AG09309 (cell line): ENCODE measurements at places on chromosomes 7 and 10.

DNA sequence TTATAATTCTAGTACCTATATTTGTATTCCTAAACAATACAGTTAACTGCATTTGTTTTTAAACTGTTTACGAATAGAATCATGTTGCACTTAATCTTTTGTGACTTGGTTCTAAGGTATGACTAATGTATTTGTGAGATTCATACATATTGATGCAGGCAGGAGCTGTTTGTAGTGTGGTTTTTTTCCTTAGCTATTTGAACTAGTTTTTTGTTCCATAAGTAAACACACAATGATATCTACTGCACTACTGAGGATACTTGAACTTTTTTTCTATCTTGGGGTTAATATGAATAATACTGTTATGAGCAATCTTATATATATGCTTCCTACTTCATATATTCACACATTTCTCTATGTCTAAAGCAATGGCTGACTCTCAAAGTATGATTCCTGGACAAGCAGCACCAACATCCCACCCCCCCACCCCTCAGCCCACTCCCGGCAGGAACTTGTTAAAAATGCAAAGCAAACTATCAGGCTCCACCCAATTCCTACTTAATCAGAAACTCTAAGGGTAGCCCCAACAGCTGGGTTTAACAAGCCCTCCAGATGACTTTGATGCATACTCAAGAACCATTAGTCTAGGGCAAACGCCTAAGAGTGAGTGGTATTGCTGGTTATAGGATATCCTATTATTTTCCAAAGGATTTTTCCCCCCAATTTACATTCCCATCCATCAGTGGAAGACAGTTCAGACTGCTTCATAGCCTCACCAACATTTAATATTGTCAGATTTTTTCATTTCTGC lies 25.8 kb downstream of the BRAF start:
- no peak for DNase-seq

- no peak for DNase-seq
These were observed 5.5 kb upstream of the CPXM2 start for GRCh38 chr10:123897146-123897545.

DNA sequence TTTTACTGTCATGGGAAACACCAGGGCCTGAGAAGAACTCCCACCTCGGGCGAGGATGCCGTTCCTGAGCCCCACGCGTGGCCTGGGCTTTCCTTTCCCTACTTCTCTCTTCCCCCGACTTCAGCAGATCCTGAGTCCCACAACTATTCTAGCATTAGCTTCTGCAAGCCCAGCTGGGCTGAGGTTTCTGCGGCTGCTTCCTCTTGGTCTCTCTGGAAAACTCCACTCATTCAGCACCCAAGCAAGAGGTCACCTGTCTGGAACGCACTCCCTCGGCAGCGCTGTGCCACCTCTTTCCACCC lies 761 bp upstream of the DOCK1 start:
- no peak for DNase-seq

DNA sequence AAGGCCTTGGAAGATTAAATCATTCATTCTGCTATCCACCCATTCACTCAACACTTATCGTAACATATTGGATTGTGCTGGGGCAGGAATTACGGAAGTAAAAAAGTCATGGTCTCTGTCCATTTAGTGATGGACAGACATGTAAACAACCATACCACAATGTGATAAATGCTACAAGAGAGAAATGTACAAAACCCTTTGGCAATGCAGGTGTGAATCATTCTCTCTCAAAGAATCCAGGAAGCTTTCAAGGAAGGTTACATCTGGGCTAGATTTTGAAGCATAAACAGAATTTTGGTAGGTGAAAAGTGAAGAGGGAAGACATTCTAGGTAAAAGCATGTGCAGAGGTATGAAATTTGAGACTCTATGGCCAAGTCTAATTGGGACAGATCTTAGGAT lies 61.7 kb upstream of the KCNIP2 start:
- DNase-seq = no peak

- no peak for DNase-seq
These were observed 154.8 kb downstream of the TNS3 start for GRCh38 chr7:47427051-47427643.
